ENCODE measurements at places on chromosomes 1 and 21.

GRCh38 chr1:190511554-190511953 lies 33.9 kb upstream of the BRINP3 start:
- DNase-seq: no peak

GRCh38 chr1:44559330-44559729 lies 115.0 kb downstream of the TMEM53 start:
- no peak for DNase-seq

DNA sequence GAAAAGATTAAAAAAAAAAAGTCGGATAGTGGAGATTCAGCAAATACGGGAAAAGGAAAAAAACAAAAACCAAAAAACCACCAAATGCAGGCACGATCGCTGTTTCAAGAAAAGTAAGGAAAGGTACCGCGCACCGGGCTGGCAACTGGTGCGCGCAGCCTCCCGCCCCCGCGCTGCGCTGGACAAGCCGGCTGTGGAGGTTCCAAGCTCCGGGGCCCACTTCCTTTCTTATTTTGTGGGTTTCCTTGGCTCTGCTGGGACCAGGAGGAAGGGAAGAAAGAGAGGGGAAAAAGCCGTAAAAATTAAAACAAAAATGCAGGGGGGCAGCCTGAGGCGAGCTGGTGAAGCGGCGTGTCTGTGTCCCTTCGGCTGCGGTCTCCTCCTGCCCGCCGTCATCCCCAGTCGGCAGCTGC lies 233 bp downstream of the ADAMTS5 start:
- DNase-seq: no peak

DNA sequence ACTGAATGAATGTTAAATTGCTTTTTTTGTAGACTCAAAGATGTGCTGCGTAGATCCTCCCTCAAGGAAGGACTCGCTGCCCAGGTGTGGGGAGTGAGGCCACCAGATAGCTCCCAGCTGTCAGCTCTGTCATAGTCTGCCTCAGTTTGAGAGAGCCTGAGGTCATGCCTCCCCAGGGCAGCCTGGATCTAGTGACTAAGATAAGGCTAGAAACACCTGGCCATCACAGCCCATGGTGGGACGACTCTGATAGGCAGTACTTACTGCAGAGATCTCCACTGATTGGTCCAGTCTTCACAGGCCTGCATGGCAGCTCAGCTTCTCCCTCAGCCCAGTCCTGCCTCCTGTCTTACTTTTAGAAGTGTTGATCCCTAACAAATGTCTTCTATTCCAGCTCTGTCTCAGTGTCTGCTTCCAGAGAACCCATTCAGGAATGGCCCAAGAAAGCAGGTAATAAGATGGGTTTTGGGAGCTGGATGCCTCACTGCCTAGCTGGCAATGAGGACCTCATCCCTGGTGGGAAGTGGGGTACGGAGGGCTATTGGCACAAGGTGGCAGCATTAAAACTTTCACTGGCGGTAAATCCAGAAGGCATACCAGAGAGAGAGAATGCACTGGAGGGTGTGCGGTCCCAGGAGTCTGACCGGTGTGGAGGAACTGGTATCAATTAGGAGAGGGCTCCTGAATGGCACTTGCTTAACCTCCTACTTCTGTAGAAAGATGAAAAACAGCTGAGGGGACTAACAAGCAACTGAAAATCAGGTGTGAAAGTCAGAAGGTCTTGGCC lies 55.3 kb upstream of the GPR37L1 start:
- DNase-seq: no peak

DNA sequence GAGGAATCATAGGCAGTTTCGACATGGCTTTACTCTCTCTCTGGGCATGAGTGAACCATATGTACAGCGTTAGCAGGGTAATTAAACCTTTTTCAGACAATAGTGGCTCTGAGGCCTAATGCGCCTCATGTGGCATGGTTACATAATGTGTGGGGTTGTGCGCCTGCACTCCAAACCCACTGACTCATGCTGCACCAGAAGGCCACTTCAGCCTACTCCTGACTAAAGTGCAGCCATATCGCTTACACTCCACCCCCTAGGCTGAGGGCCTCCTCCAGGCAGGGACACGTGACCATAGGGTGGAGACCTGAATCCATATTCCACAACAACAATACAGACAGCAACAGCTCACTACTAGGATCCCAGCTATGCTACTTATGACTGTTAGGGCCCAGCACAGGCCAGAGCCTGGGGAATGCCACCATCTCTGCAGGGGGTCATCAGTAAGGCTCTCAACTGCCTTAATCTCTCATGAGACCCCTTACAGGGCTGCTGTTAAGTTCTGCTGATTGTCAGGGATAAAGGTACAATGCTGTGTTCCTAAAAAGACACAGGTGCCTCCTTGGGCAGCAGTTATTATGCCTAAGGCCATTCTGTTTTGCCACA lies 13.4 kb upstream of the ODF2L start:
- no peak for DNase-seq

DNA sequence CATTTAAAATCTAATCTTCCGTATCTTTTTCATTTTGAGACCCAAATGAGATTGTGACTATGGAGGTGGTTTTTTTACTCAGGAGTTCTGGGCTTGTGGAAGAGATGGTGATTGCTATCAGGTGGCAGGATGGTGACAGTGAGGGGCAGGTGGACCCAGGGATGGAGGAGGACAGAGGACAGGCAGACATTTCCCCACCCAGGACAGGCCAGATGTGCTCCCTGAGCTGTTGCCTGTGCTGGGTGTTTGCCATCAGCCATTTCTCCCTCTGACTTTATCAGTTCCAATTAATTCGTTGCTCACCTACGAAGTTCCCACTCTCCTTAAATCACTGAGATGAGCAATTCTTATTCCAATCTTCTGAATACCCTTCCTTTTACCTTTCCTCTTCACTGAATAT lies 26.5 kb downstream of the C1orf116 start:
- DNase-seq: no peak

Data from GM18507 (cell line).